ENCODE measurements at places on chromosomes 12 and 14.

DNA sequence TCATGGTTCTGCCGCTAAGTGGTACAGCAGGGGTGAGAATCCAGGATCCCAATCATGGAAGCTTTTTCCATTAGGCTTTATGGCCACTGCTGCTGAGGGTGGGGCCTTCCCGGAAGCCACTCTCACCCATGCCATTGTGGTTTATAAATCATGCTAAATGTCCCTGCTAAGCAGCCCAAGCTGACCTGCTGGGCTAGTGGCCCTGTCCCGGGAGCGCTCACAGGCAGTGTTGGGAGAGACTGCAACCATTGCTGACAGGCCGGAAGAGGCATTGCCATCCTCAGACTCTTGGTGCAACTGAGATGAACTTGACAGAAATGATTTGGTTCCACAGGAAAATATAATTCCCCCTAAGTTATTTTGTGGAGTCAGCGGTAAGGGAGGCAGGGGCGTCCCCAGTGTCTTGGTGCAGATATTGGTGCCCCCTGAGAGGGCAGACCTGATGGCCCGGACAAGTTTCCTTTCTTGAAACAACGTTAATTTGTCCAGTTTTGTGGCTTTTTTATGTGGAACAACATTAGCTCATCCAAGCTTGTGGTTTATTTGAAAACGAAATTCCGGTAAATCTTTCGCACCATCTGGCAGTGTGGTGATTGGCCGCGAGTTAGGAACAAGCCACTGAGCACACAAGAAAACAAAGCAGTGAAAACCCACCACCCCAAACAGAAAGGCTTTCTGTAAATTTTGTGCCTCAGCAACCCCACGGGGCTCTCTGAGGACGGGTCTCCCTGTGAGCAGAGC, 82.3 kb downstream of the SSPN start:
- no peak for DNase-seq

DNA sequence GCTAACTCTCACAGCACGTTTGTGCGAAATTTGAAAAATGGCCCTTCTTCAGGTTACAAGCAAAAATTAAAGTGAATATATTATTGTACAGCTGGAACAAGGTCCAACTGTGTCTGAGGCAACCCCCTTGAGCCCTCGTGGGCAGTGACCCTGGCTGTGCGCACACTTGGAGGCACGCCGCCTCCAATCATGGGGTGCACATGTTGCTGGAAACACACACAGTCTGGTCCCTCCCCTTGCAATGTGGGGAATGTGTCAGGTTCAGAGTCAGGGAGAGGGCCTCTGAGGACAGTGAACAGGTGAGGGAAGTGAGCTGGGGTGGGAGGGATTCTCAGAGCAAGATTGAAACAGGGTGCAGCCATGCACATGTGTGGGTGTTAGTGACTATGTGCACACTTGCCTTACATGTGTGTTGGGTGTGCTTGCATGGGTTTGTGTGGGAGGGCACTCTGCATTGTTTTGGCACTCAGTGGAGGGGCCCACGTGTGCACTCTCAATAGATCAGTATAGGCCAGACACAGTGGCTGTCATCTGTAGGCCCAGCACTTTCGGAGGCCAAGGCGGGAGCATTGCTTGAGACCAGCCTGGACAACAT, 9.6 kb downstream of the TSPAN9 start:
- DNase-seq, result no peak

DNA sequence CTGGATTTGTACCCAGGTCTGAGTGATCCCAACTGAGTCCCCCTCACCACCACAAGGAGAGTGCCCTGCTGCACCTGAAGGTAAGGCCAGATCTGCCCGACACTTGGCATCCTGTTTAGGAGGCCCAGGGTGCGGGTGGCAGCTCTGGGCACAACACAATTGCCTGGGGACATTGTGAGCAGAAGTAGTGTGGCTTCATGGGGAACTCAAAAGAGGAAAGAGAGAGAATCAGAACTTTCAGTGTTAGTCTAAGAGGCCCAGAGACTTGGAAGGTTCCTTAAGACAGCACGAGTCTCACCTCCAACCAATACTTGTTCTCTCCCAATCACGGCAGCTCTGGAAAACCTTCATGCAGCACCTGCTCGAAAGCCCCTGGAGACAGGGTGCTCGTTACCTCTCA, 6.6 kb upstream of the SLC8B1 start:
- no peak for DNase-seq

DNA sequence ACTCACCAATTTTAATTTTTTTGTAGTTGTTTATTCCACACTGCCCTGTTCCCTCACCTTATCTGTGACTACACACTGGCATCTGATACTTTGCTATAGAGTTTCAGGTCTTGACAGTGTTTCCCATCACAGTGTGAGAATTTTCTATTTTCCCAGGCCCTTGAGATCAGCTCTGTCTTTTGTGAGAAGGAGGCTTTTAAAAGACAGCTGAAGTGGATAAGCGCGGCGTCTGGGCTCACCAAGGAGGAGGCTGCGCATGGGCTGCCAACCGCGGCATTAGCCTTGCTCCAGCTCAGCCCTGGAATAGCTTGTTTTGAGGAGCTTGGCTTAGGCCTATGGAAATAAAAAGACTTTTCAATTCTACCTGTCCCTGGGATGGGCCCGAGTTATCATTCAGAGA, 181.3 kb downstream of the RMST start:
- no peak for DNase-seq

DNA sequence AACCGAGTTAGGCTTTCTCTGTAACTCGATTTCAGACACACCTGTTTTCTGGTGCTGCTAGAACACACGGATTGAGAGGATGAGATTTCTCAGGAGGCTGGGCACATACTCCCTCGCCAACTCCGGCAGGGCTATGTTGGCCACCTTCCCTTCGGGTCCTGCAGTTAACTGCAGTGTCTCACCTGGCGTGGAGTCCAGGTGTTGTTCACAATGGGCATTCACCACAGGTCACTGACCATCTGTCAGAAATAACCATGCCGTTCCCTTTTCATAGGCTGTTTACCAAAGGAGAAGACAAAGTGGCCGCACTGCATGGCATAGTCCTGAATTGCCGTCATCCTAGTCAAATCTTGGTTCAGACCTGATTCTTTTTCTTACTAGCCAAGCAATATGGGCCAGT, 5.5 kb upstream of the KCNH3 start:
- no peak for DNase-seq

GRCh38 chr12:103399986-103400385, 95.8 kb downstream of the C12orf42 start:
- no peak for DNase-seq
